Caki2 (cell line): ENCODE measurements at places on chromosomes 4 and X.

DNA sequence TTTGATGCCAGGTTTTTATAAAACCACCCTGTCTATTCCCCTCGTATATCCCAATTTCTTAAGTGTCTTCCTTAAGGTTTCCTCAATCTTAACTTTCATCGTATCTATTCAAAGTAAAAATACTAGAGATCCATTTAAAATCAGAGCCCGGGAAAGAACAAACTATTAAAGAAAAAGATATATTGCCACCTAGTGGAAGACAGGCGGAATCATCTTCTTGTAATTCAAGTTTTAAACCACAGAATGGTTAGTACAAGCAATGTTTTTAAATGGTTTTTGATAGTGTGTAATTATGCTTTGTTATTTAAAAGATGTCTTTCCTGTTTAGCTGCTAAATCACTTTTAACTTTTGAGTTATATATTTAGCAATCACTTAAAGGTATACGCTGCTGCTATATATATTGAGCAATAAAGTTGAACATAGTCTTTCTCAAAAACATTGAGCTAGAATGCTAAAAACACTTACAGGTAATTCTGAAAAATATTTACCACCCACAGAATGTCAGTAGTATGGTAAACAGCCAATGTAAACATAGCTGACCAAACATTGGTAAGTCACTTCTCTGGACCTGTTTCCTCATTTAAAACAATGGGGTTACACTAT is 18.2 kb downstream of the PRDM8 start:
- DNase-seq: peak; percentile 32

- DNase-seq: no peak
These were observed 2.2 kb downstream of the ZNF185 start for GRCh38 chrX:152899874-152900719.

DNA sequence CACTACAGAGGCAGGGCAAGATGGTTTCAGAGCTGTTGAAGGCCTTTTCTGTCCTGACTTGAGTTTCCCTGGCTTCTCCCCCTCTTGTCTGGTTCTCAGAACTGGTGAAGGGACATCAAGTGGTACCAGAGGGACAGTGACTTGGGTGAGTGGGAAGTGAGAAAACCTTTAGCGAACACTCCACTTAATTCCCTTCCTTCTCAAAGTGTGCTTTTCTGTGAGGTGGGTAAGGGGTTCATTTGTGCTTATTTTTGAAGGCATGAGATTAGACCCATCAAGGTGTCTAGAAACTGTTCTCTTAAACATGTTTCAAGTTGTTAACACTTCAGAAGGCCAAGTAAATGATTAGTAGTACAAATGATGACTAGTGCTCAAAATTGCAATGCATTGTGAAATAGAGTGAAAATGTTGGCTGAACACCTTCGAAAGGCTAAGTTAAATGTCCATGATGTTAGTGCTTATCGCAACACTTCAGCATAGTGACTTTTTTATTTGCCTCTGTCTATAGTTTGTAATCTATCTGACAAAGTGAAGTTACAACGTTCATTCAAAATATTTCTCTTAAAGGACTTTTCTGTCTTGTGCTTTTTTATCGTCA is 2.8 kb downstream of the AREG start:
- DNase-seq: peak; percentile 26

DNA sequence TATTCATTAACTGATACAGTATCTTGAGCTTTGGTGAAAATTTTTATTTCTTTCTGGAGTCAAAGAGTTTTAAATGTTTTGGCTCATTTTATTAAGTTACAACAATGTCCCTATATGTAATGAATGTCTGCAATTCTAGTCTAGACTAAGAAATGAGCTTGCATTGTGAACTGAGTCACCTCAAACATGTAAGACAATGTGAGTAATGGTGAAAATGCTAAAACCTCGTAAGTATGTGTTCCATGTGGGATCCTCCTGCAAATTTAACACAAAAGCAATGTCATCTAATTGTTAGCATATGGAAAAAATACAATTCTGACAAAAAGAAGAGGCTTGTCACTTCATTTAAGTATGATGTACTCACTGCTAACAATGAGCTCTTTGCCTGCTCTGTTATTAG is 480.5 kb upstream of the FSTL5 start:
- no peak for DNase-seq

- DNase-seq: no peak
These were observed 68.9 kb upstream of the NDP start for GRCh38 chrX:44042116-44042515.

DNA sequence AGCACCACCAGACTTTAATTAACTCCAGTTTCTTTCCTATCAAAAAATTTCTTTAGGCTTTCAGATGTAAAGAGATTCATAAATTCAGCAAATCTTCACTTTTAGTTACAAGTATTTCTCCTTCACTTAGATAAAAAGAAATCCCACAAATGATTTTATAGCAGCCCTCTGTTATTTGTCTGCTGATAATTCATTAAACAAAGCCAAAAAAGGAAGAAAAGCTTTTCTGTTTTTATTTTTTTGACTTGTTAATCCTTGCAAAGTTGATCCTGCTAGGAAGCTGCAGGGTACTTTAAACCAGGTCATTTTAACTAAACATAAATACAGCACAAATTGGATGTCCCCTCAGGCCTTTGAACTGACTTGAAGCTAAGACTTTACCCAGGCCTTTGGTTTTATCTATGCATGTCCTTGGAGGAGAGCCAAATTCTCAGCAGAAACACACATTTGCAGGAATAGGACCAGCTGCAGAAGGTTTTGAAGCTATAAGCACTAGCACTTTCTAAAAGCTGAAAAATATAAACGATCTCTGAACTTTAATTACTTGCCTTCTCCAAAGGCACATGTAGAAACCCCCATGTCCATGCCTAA is 57.5 kb downstream of the PCDH18 start:
- DNase-seq: no peak

DNA sequence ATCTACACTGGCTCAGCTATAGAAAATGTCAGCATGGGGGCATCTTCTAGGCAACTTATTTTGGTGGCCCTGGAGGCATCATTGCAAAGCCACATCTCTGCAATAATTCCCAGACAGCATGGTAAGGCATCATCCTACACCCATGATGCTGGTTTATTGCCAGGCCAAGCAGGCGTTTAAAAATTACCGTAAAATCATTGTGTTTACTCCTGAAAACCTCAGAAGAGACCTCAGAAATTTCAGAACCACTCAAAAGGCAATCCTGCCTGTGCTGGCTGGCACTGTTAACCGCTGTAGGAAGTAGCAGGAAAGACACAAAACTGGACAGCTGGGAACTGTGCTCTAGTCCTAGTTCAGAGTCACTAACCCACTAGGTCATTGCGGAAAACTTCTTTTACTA is 63.2 kb downstream of the MID1 start:
- DNase-seq: no peak

GRCh38 chrX:39764441-39764914 is 333.3 kb downstream of the BCOR start:
- DNase-seq: no peak

DNA sequence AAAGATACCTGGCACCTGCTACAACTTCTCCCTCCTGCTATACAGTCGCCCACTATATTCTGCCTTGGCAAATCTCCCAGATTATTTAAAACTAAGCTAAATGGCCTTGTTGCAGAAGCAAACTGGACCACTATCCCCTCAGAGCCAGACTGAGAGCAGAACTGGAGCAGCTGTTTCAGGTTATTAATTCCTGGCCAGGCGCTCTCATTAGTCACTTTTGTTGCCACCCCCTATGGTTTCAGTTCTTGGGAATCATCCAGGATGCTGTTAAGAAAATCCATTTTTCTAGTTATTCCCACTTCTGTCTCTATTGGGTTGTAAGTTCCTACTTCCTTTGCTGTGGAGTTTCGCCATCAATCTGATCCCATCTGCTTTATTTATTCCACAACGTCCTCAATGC is 30.1 kb downstream of the ADGRA3 start:
- no peak for DNase-seq

- no peak for DNase-seq
These were observed 171.5 kb downstream of the FSTL5 start for GRCh38 chr4:161992317-161992716.

GRCh38 chr4:185524888-185525863 is 10.1 kb downstream of the PDLIM3 start:
- no peak for DNase-seq

DNA sequence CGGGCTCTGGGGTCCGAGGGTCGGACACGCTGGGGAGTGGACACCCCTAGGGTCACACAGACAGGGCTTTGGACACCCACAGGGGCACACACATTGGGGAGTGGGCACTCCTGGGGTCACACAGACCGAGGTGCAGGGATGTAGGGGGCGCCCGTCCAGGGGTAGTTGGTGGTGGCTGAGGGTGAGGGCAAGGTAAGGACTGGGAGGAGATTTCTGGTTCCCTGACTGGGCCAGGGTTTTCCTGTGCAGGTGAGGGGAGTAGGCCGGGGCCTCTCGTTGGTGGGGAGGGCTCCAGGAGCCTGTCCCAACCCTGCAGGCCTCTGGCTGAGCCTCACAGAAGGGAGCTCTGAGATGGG is 21.9 kb upstream of the WDR45 start:
- no peak for DNase-seq

DNA sequence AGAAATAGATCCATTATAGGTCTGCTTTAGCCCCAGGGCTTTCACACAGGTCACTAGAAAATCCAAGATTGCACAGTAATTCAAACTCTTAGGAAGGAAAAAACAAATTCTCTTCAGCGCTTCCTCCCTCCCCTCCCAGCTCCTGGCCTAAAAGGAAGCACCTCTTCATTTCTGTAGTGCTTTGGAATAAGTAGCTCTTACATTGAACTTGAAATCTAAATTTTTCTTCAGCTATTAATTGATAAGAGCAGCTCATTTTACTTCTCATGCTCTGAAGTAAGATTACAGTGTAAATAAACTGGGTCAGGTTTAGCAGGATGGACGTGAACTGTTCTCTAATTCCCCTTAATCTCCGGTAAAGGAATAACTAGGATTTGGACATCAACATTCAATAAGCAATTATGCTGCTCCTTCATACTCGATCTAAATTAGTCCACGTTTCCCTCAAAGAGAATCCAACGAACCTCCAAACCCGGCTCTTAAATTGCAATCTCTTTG is 10.9 kb upstream of the SEL1L3 start:
- no peak for DNase-seq

- DNase-seq: no peak
These were observed 2.3 kb downstream of the FHDC1 start for GRCh38 chr4:152938237-152938947.

- DNase-seq: no peak
These were observed 8.6 kb upstream of the TKTL2 start for GRCh38 chr4:163482190-163482589.

DNA sequence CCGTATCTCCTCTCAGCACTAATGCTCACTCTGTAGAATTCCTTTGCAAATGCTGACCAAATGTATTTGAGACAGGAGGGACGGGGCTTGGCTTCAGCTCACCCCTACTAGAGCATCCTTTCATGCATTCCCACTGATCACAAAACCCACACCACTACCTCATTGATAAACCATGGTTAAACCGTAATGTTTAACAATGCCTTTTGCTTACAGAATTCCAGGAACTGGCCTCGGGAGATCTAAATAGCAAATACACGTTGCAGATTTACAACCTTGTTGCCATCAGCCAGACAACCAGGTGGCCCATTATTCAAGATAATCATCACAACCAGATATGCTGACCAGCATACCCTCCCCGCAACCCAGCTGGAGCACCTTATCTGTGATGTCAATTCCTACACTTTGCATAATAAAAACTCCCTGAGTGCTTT is 391.9 kb downstream of the KCTD8 start:
- DNase-seq: no peak

- no peak for DNase-seq
These were observed 177.8 kb upstream of the C1QTNF7 start for GRCh38 chr4:15250021-15250441.

- no peak for DNase-seq
These were observed 1081.8 kb upstream of the GRID2 start for GRCh38 chr4:91222014-91222413.

- no peak for DNase-seq
These were observed 535.5 kb downstream of the MID1IP1 start for GRCh38 chrX:39336671-39337311.

GRCh38 chrX:13654116-13654515 is 1.2 kb downstream of the TCEANC start:
- no peak for DNase-seq

GRCh38 chr4:17877661-17878060 is 66.9 kb downstream of the NCAPG start:
- no peak for DNase-seq

DNA sequence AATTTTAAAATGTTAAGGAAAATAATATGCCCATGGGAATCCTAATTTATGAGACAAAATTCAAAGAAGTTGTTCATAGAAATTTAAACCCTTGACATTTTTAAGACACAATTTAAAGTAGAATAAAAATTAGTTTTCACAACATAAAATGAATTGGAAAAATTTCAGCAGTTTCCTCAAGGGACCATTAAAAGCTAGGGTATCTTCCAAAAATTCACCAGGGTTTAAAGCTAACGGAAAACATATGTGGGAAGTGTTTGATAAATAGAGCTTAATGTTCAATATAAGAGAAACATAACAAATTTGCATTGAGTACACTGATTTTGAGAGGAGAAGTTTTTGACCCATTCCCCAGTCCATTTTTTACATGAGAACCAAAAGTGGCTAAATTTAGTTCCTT is 228.9 kb upstream of the TTC29 start:
- no peak for DNase-seq

- no peak for DNase-seq
These were observed 325.2 kb downstream of the LDB2 start for GRCh38 chr4:16573206-16573605.

GRCh38 chrX:48475774-48476577 is at the start of gene FTSJ1:
Gene FTSJ1, plus strand, starts transcription at chrX:48476199. Its CDS starts 1,849 bp downstream, at chrX:48478048.
- DNase-seq: peak; percentile 87

DNA sequence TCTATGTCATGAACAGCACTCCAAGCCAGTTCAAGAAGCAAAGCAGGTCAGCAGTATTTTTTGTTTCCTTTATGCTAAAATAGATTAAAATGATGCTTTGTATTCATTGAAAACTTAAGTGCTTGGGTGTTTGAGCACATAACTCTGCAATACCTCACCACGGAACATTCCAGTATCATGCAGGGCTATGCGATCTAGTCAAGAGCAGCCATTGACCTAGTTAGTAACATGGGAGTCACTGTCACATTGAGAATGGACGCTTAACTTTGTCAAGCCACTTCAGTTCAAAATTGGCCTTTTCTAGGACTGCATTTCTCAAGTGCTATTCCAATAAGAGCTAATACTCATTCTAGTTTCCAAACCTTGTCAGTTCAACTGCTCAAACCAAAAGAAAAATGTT is 160.1 kb upstream of the FSTL5 start:
- no peak for DNase-seq

GRCh38 chr4:114922592-114922933 is 190.9 kb downstream of the NDST4 start:
- no peak for DNase-seq

GRCh38 chr4:8228319-8229250 is 29.5 kb downstream of the SH3TC1 start:
- DNase-seq: peak; percentile 77

DNA sequence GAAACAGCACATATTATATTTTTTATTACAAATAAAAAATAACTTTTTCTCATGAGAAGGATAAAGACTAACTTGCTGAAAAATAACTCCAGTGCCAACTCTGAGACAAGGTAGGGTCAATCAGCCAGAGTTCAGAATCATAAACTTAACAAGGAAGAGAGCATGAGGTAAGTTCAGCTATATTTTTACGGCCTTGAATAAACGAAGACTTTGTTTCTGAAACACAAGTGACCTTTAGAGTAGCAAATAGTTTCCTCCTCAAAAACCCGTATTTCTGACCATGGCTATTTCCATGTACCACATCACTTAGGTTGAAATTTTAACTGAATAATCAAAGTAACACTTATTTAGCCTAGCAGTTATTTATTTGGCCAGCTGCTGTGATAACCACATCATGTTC is 45.5 kb downstream of the PRDM5 start:
- no peak for DNase-seq
